Spleen (tissue), 13 donors: ENCODE measurements at places on chromosomes 3 and 15. TPM values are rescaled to one million over a fixed set of nuclear protein-coding genes. Genes with fewer than 3 reads are reported as not detected.

- no peak for DNase-seq
Measured at GRCh38 chr3:150275941-150276340, 132.2 kb upstream of the TSC22D2 start.

- no peak for DNase-seq
Measured at GRCh38 chr3:158050461-158050860, 55.8 kb downstream of the SHOX2 start.

- no peak for DNase-seq
Measured at GRCh38 chr3:57726397-57726796, 29.7 kb upstream of the SLMAP start.

- DNase-seq = no peak
Measured at GRCh38 chr3:112437146-112438022, 61.9 kb downstream of the BTLA start.

- no peak for DNase-seq
Measured at GRCh38 chr3:150131663-150132062, 161.0 kb upstream of the PFN2 start.

DNA sequence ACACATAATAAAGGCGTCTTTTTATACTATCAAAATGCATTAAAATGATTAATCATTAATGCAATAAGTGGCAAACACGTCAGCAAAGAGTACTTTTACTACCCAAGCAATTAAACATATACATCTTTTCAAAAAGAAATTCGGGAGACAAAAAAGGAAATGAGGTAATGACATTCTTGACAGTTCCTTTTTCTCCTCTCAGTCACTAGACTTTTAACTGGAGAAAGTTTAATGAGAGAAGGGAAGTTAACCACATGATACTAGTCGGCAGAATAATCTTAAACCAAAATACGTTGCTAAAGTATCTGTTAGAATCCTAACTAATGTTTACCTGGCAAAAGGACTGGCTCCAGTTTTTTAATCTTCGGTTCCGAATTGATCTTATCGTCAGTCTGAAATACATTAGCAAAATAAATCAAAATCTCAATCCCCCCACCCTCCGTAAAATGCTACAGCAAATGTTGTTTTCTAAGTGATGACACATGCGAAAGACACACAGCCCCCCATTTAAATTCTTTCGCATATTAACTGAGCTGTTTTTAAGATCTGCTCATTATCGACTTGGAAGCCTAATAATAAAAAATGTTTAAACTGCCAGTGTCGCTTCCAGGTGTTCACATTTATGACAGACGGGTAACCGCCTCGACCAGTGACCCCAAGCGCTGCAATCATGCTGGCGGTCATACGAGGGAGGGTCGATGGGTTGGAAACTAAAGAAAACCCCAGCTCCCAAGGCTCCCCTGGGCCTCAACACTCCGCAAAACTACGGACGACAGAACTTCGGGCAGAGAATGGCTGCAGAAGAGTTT lies 778 bp downstream of the MTMR10 start:
- DNase-seq = no peak

- DNase-seq = no peak
Measured at GRCh38 chr3:56753206-56753820, 48.4 kb downstream of the ARHGEF3 start.

GOLGA6A gene
- not detected for polyA plus RNA-seq

GPR171 gene
- 2.7 TPM for polyA plus RNA-seq

FGF12 gene
- 14.1 TPM for polyA plus RNA-seq

VIPR1 gene
- 6.1 TPM for polyA plus RNA-seq

FBXW12 gene
- polyA plus RNA-seq = not detected

FGF7 gene
- polyA plus RNA-seq = 1.5 TPM

PLCH1 gene
- polyA plus RNA-seq = 0.02 TPM
